Endothelial cell (in vitro differentiated cells): ENCODE measurements at places on chromosomes 1 and 21.

DNA sequence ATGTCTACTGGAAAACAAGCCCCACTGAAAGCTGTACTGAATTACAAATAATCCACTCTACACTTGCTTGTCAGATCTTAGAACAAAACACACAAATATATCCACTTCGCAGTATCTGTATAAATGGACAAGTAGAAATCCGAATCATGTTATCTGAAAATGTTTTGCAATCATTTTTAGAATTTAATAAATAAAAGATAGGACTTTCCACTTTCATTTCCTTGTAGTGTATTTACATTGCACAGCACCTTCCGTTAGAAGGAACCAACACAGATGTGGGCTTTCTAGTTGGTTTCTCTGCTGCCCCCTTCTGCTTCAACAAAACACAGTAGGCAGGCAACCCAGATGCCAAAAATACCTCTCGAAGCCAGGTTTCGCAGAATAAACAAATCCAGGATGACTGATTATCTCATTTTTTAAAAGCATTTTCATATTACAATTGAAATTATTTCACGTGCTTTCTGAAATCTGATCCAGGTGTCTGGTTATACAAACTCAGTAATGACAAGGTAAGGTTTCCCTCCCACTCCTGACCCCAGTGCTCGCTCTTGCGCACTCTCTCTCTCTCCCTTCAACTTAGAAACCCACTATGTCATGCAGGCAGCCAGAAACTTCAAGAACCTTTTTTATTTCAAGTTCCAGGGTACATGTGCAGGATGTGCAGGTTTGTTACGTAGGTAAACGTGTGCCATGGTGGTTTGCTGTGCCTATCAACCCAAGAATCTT is 389.9 kb downstream of the SMYD3 start:
- no peak overlapping the region for H3K4me3 ChIP-seq
- DNase-seq = peak; percentile 48

DNA sequence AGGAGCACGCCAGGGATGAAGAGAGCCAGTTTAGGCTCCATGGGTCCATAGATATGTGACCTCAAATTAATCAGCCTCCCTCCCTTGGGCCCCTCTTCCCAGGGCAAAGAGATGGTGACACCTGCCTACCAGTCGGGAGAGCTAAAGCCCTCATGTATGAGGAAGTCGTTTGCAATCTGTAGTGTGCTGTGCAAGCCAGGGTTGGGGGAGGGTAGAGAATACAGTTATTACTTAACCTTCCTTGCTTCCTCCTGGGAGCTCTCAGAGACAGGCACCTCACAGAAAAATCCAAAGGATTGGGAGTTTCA is 4.0 kb downstream of the PGLYRP4 start:
- peaks cover 65% of the 10 kb centered on the region for H3K4me1 ChIP-seq
- peaks cover 5% of the 10 kb centered on the region for H3K36me3 ChIP-seq
- peak overlapping the region; percentile 11 for H3K4me3 ChIP-seq
- peaks cover 8% of the 10 kb centered on the region for H3K27me3 ChIP-seq
- no peak for DNase-seq

DNA sequence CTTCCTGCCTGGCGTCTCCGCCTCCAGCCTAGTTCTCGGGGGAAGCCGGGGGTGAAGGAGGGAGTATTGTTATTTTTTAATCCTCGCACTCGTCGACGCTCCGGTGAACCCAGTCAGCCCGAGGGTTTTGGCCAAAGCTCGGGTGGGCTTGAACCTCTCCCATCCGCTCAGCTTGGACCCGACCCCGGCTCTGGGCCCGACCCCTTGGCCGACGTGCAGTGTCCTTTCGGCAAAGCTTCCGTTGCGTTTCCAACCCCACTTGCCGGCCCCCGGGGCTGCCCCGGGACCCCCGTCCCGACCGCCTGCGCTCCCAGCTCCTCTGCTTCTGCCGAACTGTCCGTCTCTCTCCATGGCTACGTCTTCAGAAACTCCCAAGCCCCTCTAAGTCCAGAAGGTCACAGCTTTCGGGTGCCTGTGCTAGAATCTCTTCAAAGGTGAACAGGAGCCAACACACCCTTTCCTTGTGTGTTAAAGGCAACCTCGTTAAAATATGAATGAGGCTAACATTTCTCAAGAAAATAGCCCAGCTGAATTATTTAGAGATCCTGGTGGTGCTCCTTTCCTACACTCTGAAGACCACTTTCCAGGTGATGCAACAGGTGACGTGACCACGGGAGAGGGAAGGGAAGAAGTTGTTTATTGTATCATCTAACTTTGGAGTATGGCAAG is 647 bp downstream of the DESI2 start:
- H3K4me3 ChIP-seq = no peak overlapping the region
- H3K36me3 ChIP-seq = peaks cover 16% of the 10 kb centered on the region
- peak; percentile 40 for DNase-seq
- H3K4me1 ChIP-seq = peaks cover 32% of the 10 kb centered on the region

DNA sequence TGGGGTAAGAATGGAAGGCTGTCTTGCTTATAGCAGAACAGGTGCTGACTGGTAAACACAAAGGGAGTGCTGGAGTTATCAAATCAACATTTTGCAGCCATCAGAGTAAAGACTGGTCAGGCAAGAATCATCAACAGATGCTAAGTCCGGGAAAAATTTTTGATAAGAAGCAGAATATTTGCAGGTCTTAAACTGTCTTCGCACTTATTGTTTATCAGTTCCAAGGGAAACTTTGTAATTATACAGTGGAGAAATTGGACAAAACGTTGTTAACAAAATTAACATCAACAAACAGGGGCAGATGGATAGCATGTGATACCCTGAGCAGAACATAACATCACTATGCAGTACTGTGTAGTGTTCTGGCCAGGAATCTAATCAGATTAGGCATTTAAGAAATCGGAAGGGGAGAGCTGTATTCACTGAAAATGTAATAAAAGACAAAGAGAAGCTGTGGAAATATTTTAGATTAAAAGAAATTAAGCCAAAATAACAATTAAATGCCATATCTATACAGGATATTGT is 127.1 kb downstream of the DAB1 start:
- H3K4me3 ChIP-seq = no peak overlapping the region
- no peak overlapping the region for H3K27ac ChIP-seq
- H3K4me1 ChIP-seq = no peaks in the 10 kb centered on the region
- no peaks in the 10 kb centered on the region for H3K27me3 ChIP-seq

- no peaks in the 10 kb centered on the region for H3K36me3 ChIP-seq
- H3K4me3 ChIP-seq = no peak within 1 kb of the TSS
- H3K27me3 ChIP-seq = no peaks in the 10 kb centered on the region
- H3K4me1 ChIP-seq = no peaks in the 10 kb centered on the region
Measured at GRCh38 chr1:34754964-34755637, at the start of gene GJB5. Gene GJB5 (plus strand): TSS chr1:34755047. CDS start chr1:34757331, 2,284 bp downstream.

DNA sequence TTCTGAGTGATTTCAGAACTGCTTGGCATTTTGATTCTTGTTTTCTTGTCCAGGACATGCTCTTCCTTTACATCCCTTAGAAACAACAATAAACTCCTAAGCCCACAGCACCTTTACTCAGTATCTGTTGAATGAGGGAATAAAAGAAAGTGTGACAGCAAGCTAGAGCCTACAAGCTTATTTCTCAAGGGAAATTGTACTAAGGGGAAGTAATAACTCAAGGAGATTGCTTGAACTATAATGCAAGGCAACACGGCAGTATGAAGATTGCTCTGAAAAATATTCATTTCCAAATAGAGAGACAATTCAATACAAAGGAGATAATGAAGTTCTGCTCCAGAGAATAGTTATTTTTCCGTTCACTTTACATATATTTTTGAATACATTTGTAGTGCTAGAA is 6.5 kb downstream of the OR6P1 start:
- H3K27me3 ChIP-seq = no peaks in the 10 kb centered on the region
- DNase-seq = no peak
- H3K4me3 ChIP-seq = no peak overlapping the region
- peak overlapping the region; percentile 55 for H3K27ac ChIP-seq
- peaks cover 11% of the 10 kb centered on the region for H3K4me1 ChIP-seq

DNA sequence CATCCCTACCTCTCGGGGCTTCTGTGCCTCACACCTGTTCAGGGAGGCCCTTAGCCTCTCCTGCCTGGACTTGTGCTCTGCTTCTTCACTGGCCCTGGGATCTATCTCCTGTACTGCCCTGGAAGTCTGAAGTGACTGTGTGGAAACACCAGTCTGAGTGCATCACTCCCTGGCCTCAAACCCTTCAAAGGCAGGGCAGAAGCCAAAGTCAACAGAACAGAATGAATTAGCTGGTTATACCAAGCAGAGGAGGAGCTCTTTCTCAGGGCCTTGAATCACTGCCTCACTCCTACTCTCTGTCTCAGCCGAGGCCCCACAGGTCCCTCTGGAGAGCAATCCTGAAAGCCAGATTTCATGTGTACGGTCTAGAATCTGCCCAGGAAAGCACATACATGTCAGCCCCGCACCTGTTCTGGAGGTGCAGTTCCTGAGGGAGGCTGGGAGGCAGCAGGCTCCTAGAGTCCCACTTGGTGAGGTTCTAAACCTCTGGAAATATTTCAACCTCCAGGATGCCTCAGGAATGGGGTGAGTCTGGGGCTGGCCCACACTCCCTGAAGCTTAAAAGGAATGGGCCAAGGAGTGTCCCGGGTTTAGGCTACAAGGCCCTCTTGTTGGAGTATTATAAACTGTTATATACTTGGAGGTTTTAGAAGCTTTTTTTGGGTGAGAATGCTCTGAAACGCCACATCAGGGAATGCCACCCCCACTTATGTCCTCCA is 98.3 kb downstream of the ABCA4 start:
- peak overlapping the region; percentile 52 for H3K4me3 ChIP-seq
- H3K27me3 ChIP-seq = peaks cover 5% of the 10 kb centered on the region
- peak overlapping the region; percentile 74 for H3K27ac ChIP-seq
- H3K4me1 ChIP-seq = peaks cover 41% of the 10 kb centered on the region

DNA sequence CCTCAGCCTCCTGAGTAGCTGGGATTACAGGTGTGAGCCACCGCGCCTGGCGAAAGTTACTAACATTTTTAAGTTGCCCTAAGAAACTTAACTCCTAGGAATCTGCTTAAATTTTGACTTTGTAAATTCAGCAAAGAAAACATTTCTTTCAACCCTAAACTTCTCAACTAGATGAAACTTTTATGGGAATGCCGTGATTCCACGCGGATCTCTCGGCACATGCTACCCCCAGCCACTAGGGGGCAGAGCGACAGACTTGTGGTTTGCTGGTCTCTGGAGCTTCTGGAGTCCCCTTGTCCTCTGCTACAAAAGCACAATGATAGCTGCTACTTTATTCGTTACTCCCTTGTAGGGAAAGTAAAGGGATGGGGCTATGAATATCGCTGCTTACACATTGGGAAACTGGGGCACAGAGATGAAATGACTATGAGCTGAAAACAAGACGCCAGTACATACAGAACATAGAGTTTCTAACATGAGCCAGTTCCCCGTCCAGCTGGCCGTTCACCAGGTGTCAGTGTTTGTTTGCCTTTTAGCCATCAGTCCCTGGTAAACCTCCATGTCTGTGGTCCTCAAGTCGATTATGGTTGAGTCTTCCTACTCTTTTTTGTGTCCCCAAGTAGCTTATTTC is 114.7 kb downstream of the PBX1 start:
- no peaks in the 10 kb centered on the region for H3K36me3 ChIP-seq
- DNase-seq = peak; percentile 70
- peaks cover 4% of the 10 kb centered on the region for H3K27me3 ChIP-seq
- H3K4me1 ChIP-seq = peaks cover 3% of the 10 kb centered on the region

DNA sequence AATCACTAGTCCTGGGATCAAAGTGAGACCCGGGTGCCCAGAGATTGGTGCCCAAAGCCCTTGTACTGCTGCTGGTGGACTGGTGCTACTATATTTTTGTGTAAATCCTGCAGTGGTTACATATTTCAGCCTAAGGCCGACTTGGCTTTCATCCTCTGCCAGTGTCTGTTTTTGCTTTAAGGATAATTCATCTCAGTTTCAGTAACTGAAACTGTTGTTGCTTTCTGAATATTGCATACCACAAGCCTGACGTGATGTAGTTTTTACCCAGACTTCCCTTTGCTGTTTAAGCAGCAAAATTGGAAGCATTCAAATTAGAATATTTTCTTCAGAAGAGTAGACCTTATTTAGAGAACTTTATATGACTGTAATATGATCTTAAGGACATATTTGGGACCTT is 341.8 kb downstream of the RYR2 start:
- no peak overlapping the region for H3K4me3 ChIP-seq
- no peaks in the 10 kb centered on the region for H3K36me3 ChIP-seq
- no peaks in the 10 kb centered on the region for H3K27me3 ChIP-seq
- H3K4me1 ChIP-seq = no peaks in the 10 kb centered on the region

DNA sequence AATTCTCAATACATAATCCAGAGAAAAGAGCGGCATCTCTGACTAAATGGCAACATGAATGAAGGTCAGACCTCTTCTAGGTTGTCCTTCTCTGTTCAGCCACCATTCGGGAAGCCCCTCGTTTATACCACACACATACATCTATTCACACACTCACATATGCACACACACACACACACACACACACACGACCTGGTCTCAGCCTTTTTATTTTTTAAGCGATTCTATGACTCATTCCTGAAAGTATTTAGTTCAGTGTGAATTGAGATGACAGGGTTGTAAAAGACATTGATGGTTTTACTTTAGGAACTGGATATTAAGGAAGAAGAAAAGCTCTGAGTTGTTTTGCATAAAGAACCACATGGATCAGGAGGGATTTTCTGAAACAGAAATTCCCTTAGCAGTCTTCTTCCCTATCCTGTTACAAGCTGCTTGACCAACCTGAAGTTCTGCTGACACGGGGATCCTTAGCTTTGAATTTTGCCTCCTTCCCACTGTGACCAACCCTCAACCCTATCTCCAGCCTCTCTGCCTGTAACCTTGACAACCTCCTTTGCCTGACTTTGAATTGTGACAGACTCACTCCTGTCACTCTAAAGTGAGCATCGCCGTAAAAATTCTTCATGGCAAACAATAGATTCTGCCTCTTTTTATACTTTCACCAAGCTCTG is 383.1 kb upstream of the ESRRG start:
- H3K36me3 ChIP-seq = no peaks in the 10 kb centered on the region
- no peaks in the 10 kb centered on the region for H3K4me1 ChIP-seq
- H3K27me3 ChIP-seq = no peaks in the 10 kb centered on the region
- DNase-seq = no peak
- no peak overlapping the region for H3K27ac ChIP-seq
- no peak overlapping the region for H3K4me3 ChIP-seq

- no peaks in the 10 kb centered on the region for H3K4me1 ChIP-seq
- H3K4me3 ChIP-seq = no peak overlapping the region
- H3K36me3 ChIP-seq = no peaks in the 10 kb centered on the region
- no peak overlapping the region for H3K27ac ChIP-seq
- no peak for DNase-seq
Measured at GRCh38 chr1:54795841-54796468, 5.2 kb downstream of the TTC22 start.

- peaks cover 14% of the 10 kb centered on the region for H3K36me3 ChIP-seq
- H3K4me3 ChIP-seq = peak overlapping the region; percentile 95
- H3K4me1 ChIP-seq = peaks cover 33% of the 10 kb centered on the region
- H3K27me3 ChIP-seq = peaks cover 22% of the 10 kb centered on the region
- DNase-seq = no peak
Measured at GRCh38 chr1:174022976-174023277, 770 bp upstream of the RC3H1 start.

- H3K36me3 ChIP-seq = no peaks in the 10 kb centered on the region
- peaks cover 4% of the 10 kb centered on the region for H3K4me1 ChIP-seq
- H3K4me3 ChIP-seq = no peak overlapping the region
Measured at GRCh38 chr1:83543222-83543973, 455.5 kb downstream of the TTLL7 start.
